Myocyte (in vitro differentiated cells): ENCODE measurements at places on chromosomes 3 and 15.

- no peak for DNase-seq
Measured at GRCh38 chr3:166257715-166258114, 420.5 kb upstream of the BCHE start.

GRCh38 chr3:175764722-175765121 is 905.6 kb downstream of the NAALADL2 start:
- no peak for DNase-seq

- DNase-seq: peak; percentile 18
Measured at GRCh38 chr3:195715583-195716266, 5.1 kb upstream of the MUC20 start.

DNA sequence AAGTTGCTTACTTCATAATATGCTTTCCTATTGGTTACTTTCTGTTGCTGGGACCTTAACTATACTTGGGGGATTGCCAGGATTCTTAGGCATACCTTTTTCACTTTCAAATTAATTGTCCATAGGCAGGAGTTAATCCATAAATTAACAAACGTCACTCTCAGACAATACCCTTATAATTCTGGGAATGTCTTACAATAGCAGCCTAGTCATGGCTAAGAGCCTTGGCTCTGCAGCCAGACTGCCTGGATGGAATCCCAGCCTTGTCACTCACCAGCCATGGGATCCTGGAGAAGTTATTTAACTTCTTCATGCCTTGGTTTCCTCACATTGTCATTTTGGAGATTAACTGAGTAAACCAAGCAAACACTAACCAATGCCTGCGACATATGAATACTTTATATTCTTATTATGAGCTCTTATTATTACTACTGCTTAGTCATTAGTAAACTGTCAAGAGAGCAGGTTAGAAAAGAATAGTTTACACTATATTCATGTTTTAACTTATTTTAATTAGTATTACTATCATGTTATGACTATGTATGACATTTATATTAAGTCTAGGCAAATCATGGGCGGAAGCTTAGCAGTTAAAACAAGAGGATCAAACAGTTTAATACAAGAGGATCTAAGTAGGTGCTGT is 29.0 kb downstream of the GYG1 start:
- no peak for DNase-seq

DNA sequence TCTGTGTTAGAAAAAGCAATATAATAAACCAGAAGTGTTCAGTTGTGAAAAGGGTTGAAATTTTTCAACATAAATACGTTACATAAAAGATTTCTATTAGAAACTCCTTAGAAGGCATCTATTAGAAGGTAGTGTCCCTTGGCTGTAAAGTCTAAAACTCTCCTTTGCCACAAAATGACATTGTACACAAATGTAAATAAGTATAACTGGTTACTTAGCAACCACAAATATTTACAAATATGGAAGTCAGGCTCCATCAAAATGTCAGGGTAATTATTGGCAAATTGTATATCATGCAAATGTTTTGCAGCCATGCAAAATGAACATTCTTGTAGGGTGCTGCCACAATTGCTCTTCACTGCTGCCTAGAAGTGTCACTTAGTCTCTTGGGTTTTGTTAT is 419.1 kb upstream of the CDIN1 start:
- DNase-seq: no peak

DNA sequence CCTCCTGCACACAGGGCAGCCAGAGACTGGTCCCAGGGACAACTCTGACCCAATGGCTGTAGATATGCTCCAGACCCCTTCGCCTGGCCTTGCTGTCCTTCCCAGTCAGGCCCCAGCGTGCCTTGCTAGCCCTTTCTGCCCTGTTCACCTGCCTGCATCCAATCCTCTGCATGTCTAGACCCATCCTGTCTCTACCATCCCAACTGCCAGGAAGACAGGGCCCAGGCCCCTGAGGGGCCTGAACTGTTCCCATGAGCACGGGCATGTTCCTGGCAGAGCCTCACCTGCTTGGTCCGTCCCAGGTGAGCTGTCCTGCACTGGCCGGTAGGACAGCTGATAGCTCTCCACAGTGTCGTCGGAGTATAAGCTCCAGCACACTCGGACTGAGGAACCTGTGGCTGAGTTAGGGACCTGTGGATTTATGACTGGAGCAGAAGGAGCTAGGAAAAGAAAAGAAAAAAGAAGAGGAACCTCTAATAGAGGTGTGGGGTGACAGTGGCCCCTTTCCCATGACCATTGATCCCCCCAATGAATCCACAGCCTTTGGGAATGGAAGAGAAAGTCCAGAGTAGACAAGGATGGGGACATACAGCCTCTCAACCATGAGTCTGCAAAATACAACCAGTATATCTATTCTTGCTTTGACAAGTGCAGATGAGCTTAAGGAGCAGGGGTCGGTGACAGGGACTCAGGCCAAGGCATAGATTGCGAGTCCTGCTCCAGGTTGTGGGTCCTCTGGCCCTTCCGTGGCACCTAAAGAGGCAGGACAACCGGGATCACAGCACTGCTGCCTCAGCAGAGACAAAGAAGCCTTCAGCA is 33.9 kb downstream of the FSD2 start:
- no peak for DNase-seq

GRCh38 chr3:170741756-170742529 is 128.1 kb downstream of the RPL22L1 start:
- peak; percentile 51 for DNase-seq

DNA sequence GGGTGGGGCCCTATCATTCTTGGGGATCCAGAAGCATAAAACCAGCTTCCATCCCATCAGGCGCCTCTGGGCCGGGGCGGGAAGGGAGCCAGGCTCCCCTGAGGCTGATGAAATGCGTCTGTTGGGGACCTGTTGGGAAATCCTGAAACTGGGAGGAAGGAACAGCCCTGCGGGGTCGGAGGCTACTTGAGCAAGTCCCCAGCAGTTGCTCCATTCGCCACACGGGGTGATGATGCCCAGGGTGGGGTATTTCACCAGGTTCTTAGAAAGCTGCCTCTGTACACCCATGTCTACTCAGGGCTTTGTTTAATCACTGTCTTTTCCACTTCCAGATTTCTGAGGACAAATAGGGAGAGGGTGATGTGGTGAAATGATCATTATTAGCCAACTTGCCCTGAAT is 25.4 kb upstream of the TSEN2 start:
- DNase-seq: no peak
